M059J (cell line): ENCODE measurements at places on chromosomes 16 and 17.

- DNase-seq, result no peak
Observed at GRCh38 chr17:40230670-40231069, 11.6 kb downstream of the WIPF2 start.

GRCh38 chr16:12544477-12545296 is 259.0 kb downstream of the CPPED1 start:
- DNase-seq, result peak; percentile 79

- peak; percentile 85 for DNase-seq
Observed at GRCh38 chr17:43760254-43760852, 1.8 kb upstream of the SOST start.

GRCh38 chr16:50368410-50369132 is at the start of gene BRD7:
Gene BRD7, minus strand, starts transcription at chr16:50368988. Its CDS starts 214 bp downstream, at chr16:50368774.
- DNase-seq, result peak; percentile 56

DNA sequence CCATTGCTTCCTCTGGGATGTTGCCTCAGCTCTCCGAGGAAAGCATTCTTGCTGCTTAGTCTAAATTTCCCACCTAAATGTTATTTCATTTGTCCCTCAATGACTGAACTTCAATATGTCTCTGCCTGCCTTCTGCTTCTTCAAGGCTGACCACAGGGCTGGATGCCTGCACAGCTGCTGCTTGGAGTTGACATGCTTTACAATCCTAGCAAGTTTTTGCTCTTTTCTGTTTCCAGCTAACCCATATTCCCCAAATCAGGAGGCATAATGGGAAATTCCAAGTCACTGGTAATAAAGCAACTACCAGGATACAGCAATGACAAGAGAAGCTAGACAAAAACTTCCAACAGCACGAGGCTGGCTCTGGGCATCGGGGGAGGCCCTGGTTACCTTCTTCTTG is 48.9 kb downstream of the GTF3C1 start:
- no peak for DNase-seq

- DNase-seq, result no peak
Observed at GRCh38 chr17:40760105-40761016, 5.2 kb upstream of the KRT25 start.

- peak; percentile 44 for DNase-seq
Observed at GRCh38 chr16:13143551-13143950, 242.2 kb downstream of the SHISA9 start.

GRCh38 chr17:2368359-2368758 is 31.1 kb downstream of the SGSM2 start:
- DNase-seq, result no peak

DNA sequence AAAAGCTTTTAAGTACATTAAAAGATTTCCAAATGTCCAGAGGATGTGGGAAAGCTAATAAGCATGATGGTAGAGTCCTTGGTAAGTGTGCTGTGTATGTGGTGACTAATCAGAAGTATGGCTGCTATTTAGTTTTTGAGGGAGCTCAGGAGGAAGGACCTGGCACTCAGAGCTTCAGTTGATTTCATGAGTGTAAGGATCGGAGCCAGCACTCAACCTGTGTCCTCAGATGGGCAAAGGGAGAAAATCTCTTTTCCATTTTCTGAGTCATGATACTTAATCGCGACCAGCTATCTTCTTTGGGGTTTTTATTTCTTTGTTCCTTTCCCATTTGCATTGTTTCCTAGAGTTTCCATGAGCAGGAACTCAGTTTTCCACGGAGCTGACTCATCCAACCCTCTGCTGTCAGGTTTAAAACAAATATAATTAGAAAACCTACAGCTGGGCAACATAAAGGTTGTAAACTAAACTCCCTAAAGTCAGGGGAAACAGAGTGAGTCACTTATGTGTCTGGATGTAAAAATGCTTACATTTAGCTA is 125.4 kb downstream of the MAP2K6 start:
- peak; percentile 83 for DNase-seq

- no peak for DNase-seq
Observed at GRCh38 chr17:3695723-3696411, at the start of gene P2RX5. Gene P2RX5, minus strand, starts transcription at chr17:3696155. Its CDS starts 150 bp downstream, at chr17:3696005.

GRCh38 chr16:53501216-53501859 is 1.7 kb downstream of the AKTIP start:
- DNase-seq, result peak; percentile 8

- DNase-seq, result peak; percentile 77
Observed at GRCh38 chr17:68909066-68909465, 46.1 kb downstream of the ABCA8 start.

DNA sequence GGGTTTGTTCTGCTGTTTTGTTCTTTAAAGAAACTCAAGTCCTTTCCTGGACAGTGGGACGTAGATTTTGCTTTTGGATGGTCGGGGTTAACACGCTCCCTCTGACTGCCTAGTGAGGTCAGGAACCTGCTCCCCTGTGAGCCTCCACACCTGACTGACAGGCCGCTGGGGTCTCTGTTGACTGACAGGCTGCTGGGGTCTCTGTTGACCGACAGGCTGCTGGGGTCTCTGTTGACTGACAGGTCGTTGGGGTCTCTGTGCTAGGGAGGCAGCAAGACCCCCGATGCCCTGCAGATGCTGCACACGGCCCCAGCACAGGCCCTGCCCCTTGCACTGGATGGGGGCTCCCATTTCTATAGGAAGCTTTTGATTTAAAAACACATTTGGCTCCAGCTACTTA is 33.5 kb downstream of the LMF1 start:
- no peak for DNase-seq

GRCh38 chr17:57670769-57671569 is 74.1 kb downstream of the CCDC182 start:
- peak; percentile 44 for DNase-seq

DNA sequence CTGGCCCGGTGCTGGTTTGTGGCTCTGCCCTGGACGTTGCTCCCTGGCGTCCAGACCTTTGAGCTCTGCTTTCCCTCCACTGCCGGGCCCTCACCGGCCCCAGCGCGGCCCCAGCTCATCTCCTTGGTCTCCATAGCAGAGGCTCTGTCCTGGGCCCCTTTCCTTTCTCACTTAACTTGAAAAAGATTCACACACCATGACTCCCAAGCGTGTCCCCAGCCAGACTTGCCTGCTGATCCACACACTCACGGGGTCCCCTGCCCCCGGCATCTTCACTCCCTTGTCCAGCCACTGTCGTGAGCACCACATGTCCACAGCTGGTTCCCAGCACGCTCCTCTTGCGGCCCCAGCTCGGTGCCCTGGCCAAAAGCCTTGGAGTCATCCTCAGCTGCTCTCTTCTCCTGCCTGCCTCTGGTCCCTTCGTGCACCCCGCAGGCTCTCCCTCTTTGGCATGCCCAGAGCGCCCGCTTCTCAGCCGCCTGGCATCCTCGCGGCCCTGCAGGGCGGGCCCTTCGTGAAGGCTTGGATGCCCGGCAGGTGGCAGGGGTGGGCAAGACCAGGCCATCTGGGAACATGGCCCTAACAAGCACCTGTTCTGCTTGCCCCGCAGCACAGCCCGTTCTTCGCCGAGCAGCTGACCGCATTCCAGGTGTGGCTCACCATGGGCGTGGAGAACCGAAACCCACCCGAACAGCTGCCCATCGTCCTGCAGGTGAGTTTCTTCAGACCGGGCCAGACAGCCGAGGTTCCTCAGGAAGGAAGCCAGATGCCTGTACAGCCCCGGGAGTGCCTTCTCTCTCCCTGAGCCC is 145.6 kb upstream of the CHMP6 start:
- no peak for DNase-seq

- DNase-seq, result no peak
Observed at GRCh38 chr16:66810391-66810790, 9.0 kb upstream of the TERB1 start.

DNA sequence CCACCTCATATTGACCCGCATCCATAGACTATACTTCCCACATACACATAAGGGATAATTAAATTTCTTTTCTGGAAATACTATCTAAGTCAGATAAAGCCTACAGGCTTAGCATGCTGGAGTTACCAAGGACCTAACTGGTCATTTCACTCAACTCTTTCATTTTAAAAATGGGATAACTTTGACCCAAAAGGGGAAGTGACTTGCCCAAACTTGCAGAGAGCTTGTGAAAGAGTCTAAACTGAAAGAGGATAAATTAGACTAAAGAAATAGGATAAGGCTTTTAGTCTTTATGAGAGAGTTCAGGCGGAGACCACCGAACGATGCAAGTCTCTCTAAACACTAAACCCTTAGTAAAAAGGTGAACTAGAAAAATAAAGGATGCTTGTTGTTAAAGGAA is 3.9 kb upstream of the KRT33A start:
- DNase-seq, result no peak

DNA sequence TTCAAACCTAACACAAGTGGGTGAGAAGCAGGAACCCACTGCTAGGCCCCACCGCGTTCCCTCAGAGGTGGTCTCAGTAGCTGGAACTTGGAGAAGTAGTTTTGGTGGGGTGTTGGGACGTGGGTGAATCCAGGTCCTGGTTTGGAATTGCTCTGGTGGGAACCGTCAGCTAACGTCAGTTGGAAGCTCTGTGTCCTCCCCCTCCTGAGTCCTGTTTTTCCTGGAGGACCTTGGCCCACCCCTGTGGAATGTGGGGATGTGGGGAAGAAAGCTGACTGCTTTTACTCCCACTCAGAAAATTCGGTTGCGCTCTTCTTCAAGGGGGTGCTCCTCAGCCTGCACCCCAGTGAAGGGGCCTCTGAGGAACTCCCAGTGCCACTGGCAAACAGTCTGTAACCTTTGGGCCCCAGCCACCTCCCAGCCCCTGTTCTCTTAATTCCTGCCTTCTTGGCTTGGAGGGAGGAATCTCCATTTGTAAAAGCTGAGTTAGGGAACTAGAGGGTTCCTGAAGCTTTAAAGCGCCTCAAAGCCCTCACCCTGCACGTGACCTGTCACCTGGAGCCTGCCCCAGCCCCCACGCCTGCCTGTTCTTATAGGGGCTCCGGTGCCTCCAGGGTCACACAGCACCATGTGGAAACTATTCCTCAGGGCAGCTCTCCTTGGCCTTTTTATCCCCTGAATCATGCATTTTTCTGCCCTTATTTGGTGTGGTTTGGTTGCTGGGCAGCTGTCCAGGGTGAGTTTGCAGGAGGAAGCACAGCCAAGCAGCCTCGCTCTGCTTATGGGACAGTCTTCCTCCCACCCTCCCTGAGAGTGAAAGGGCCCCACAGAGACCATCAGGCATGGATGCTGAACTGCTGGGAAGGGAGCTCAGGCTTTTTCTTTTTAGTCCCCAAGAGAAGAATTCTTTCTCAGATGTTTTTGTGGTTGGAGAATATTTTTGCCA is 16.2 kb upstream of the NAGLU start:
- DNase-seq, result peak; percentile 99

- DNase-seq, result no peak
Observed at GRCh38 chr17:80455784-80456183, 20.6 kb downstream of the NPTX1 start.

GRCh38 chr16:75266738-75267630 is 15.6 kb upstream of the BCAR1 start:
- DNase-seq, result no peak

GRCh38 chr16:5205361-5206040 is 107.9 kb upstream of the EEF2KMT start:
- no peak for DNase-seq

DNA sequence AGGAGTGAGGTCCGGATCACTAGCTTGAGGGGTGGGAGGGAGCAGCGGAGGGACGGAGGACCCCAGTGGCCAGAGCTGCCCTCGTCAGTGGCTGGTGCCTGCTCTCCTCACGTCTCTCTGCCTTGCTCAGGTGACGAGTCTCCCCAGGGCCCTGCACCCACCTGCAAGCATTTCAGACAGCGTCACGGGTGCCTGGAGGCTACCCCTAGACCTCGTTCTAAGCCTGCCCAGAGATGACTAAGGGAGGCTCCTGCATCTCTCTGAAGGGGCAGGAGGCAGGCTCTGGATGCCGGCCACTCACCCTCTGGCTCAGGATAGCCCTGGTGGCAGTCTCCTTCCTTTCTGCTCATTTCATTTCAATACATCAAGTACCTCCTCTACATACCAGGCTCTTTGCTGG is 68.8 kb downstream of the MRC2 start:
- DNase-seq, result peak; percentile 84

GRCh38 chr17:15947976-15948752 is 3.2 kb downstream of the ADORA2B start:
- no peak for DNase-seq

- no peak for DNase-seq
Observed at GRCh38 chr17:50909765-50910605, 43.8 kb upstream of the TOB1 start.

GRCh38 chr16:21056396-21056795 is 94.2 kb downstream of the DNAH3 start:
- DNase-seq, result no peak

GRCh38 chr16:3065069-3065741 is at the start of gene IL32:
Gene IL32, plus strand, starts transcription at chr16:3065640. Its CDS starts 172 bp downstream, at chr16:3065812.
- DNase-seq, result peak; percentile 85

DNA sequence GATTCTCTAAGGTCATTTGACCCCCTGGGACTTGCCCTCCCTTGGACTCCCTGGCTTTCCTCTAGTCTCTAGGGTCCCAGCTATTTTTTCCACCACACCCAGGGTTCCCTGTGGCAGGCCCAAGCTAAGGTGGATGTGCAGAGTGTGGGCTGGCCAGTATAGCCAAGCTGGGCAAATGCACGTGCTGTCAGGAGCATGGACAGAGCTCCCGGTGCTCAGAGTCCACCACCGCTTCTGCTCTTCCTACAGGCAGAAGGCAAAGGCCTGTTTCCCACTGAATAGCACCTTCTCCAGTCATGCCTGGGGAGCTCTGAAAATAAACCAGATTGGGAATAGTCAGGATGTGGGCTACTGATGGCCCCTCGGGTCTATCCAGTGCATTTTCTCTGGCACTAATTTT is 53.3 kb downstream of the GNAO1 start:
- DNase-seq, result peak; percentile 25

- DNase-seq, result no peak
Observed at GRCh38 chr16:66491716-66492064, 58.2 kb downstream of the TK2 start.

GRCh38 chr17:73958453-73958852 is 245.0 kb upstream of the RPL38 start:
- DNase-seq, result no peak

DNA sequence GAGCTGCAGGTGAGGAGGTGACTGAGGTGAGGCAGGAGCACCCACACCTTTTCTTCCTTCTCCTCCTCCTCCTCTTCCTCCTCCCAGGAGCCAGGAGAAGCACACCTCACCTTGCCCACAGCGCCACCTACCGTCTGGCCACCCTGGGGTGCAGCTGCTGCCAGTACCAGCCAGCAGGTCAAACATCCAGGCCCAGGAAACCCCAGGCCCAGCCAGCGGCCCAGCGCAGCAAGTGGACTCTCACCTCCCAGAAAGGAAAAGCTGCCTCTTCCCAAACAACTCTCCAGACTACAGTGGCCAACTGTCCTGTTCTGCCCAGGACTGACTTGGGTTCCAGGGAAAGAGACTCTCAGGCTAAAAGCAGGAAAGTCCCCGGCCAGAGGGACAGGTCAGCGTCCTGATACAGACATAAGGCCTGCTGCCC is 22.7 kb downstream of the PEMT start:
- DNase-seq, result peak; percentile 40
